NCI-H2029 (cell line): ENCODE measurements at places on chromosomes 7 and 10.

- DNase-seq, result no peak
Measured at GRCh38 chr7:137987968-137988367, 13.9 kb downstream of the CREB3L2 start.

- no peak for DNase-seq
Measured at GRCh38 chr7:25922296-25922695, 229.7 kb upstream of the NFE2L3 start.

DNA sequence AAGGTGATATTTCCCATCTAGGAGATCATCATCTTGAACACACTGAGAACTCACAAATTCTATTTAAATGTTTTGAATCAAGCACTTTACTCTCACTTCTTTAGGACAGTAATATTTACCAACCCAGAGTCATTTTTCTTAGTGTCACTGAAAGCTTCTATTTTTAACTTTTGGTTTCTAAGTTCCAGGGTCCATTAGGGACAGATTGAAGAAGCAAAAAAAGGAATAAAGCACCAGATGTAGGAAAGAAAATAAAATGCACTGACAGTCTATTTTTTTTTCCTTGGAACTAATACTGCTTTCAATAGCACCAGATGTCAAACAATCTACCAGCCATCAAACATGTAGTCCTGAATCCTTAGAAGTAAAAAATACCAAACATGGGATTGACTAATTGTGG, 526.7 kb upstream of the LRRN3 start:
- DNase-seq, result no peak

DNA sequence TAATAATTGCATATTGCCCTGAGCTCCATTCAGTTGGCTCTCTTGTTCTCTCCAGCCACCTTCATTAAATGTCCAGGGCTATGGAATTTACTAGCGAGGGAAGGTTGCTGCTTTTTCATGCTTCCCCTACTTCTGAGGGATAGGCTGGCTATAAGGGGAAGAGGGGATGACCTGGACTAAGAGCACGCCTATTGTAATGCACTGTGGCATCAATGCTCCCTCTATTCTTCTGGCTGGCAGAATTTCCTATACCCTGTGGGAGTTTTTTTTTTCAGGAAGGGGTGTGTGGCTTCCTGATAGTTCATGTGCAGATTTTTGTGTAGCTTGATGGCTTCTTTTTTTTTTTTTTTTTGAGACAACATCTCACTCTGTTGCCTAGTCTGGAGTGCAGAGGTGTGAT, 155.8 kb downstream of the SND1 start:
- DNase-seq, result no peak

GRCh38 chr10:69087590-69088470, at the start of gene SRGN:
SRGN (plus strand) TSS chr10:69088103; CDS start chr10:69088158, 55 bp downstream.
- DNase-seq, result no peak

- DNase-seq, result no peak
Measured at GRCh38 chr7:155360495-155361345, 63.0 kb downstream of the INSIG1 start.

DNA sequence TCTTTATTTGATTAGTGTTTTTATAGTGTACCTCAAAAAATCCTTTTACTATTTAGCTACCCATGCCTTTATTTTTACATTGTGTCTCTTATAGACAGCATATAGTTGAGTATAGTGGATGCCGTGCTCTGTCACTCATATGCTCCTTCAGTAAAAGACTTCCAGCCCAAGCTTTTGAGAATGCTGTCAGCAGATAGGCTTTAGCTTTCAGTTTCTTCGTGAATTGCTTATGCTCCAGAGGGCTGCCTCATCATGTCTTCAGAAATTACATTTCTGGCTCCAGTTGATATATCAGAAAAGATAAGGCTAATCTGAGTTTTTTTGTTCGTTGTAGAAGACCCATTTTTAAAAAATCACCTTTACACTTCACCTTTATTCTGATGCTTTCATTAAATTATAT, 332.0 kb downstream of the NXPH1 start:
- DNase-seq, result no peak

- no peak for DNase-seq
Measured at GRCh38 chr7:151570366-151570915, 50.7 kb upstream of the RHEB start.
